ENCODE measurements at places on chromosomes 7 and 10.

DNA sequence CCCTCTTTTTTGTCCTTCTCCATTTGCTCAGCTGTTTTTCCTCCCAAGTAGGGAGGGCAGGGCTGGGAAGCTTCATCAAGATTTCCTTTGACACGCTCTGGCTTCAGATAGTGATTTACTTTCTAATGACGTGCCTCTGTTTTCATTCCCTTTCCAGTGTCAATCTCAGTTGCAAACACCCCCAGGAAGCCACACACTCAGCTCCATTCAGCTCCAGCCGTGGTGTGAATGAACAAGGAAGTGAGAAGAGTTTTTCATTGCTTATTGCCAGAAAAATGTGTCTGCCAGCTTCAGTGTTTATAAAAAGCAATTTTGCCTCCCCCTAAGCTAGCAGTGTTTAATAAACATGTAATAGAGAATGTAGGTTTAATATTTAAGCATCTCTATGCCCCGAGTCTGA is 108.7 kb upstream of the DPP6 start:
- no peak for DNase-seq

DNA sequence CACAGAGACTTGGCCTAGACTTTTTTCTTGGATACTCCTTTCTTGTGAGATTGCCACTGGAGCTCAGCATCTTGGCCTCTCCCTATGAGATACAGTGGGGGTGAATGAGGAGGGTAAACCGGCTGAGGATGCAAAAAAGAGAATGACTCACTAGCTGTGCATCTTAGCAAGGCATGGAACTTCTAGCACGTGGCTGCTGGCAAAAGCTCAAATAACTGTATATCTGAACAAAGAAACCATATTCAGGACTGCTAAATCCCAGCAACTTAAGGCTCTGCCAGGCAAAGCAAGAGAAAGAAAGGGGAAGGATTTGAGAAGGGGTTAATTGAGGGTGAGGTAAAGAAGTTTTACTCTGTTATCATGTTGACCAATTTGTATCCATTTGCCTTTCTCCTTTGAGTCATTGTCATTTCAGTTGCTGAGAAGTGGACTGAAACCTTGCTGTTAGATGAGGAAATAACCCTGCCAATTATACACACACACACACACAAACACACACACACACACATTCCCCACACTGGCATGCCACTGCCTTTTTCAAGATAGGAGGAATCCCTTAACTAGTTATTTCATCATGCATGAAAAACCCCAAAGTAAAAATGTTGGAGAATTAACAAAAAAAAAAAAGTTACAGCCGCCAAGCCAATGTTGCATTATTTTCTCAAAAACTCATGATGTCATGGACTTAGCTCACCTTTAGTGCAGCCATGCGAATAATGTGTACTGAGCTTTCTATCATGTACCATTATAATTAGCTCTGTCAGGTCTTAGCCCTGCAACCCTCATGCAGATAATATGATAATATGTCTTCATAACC is 997.3 kb downstream of the LRMDA start:
- DNase-seq = no peak

DNA sequence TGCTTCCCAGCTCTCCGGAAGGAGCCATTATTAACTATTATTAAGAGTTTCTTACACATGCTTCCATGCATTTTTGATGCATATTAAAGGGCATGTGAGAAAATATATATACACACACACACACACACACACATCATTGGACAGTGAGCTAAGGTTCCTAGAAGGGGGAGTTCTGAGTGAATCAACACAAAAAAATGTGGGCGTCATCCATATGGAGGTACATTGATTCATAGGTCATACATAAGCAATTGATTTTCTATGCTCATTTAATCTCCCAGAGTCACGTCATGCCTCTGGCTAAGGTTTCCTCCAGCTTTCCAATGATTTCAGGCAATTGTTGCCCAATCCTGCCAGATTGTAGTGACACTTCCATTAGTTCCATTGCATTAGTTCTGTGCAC is 269.4 kb downstream of the DNAJB9 start:
- DNase-seq = no peak

GRCh38 chr7:27240015-27240731 is 2.4 kb upstream of the EVX1 start:
- DNase-seq = no peak

DNA sequence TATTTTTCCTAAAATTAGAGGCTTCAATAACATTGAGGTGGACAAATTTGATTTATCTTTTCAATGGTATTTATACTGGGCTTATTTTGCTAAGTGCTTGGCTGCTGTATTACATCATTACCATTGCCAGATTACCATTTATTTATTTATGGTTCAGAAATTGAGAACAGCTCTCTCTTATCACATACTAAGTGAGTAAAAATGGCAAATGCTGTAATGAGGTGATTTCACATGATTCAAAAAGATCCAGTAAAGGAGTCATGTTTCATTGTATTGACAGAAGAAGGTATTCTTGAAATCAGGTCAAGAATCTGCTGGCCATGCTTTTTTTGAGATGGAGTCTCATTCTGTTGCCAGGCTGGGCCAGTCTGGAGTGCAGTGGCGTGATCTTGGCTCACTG is 322.6 kb downstream of the KIF20B start:
- DNase-seq = no peak

DNA sequence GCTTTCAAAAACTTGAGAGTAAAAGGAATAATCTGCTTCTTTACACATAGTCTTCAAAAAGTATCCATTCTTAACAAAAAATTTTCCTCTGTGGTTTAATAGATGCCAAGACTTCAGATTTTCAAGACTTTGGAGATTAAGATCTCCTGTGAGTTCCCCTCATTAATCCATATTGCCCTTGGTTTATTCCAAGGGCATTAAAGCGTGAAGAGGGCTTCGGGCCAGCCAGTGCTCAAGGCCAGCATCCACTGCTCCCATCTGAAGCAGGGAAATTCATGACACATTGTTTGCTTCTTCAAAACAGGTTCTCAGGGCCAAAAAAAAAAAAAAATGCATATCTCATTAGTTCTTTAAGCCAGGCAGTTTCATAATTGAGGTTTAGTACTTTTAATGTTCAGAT is 137.3 kb upstream of the RHOBTB1 start:
- DNase-seq = no peak

DNA sequence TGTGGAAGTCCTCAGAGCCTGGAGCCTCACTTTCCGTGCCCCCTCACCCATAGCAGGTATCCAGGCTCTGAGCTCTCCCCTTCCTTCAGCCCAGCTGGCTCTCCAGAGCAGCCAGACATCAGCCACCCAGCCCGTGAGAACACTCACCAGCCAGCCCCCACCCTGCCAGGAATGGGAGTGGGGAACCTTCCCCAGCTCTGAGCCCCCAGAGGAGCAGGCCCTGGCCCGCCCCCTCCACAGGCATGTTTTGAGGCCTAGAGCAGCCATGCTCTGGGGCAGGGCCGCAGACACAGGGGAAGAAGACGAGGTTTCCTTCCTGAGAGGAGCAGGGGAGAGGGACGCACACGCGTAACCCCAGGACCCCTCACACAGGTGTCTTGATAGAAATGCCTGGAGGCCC is 70.0 kb upstream of the COL13A1 start:
- no peak for DNase-seq

- DNase-seq = no peak
Observed at GRCh38 chr10:79269443-79269842, 77.8 kb upstream of the PPIF start.

DNA sequence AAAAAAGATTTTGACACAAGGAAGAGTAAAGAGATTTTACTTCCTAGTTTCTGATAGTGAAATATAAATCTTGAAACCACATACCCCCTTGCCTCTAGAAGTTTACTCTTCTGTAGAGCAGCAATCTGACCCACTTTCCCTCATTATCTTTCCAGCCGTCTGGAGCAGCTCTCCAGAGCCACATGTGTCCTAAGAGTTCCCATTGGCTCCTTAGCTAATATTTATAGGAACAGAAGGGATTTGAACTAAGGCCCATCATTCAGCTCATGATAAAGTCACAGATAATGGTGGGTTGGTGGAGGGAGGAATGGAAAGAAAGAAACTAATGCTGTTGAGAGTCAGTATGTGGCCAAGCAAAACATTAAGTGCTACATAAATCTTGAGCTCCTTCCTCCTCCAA is 121.8 kb downstream of the INHBA start:
- no peak for DNase-seq

DNA sequence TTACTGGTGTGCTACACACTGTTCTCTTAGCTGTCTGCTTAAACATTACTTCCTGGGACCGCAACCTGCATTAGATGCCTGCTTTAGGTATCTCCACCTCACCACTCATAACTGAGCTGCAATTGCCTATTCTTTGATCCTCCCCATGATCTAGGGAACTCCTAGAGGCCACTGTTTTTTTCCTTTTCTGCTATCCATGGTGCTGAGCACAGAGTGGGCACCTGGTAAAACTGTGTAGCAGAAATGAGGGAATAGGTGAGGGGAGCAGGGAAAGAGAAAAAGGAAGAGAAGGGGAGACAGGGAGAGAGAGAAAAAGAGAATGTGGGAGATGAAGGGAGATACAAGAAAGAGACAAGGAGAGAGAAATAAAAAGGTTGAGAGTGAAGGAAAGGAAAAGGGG is 434.9 kb downstream of the ADRA2A start:
- DNase-seq = no peak

DNA sequence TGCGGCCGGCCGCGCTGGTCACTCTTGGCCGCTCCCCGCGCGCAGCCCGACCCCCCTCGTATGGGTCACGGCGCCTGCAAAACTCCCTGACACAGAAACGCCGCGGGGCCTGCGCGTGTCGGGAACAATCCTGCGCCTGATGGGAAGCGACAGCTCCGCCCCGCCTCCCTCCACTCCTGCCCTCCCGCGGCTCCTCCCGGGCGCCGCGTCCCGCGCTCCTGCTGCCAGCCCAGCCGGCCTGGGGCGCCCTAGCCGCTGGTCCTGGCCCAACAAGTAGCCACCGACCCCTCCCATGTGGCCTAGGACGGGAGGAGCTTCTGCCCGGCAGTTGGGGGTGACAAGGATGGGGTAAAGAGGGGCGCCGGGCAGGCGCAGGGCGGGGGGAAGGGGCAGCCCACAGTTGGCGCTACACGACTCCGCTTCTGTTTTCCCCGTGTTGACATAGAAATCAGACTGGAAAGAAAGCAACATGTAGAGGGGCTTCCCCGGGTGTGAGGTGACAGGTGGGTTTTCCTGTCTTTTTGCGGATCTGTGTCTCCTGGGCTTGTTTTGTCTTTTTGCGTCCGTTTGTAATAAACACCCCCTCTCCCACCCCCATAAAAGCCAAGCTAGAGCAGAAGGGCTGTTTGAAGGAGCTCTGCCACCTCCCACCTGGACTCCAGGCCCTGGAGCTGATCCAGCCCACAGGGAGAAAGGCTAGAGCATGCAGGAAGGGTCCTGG is 35.1 kb upstream of the PAX2 start:
- DNase-seq = no peak

DNA sequence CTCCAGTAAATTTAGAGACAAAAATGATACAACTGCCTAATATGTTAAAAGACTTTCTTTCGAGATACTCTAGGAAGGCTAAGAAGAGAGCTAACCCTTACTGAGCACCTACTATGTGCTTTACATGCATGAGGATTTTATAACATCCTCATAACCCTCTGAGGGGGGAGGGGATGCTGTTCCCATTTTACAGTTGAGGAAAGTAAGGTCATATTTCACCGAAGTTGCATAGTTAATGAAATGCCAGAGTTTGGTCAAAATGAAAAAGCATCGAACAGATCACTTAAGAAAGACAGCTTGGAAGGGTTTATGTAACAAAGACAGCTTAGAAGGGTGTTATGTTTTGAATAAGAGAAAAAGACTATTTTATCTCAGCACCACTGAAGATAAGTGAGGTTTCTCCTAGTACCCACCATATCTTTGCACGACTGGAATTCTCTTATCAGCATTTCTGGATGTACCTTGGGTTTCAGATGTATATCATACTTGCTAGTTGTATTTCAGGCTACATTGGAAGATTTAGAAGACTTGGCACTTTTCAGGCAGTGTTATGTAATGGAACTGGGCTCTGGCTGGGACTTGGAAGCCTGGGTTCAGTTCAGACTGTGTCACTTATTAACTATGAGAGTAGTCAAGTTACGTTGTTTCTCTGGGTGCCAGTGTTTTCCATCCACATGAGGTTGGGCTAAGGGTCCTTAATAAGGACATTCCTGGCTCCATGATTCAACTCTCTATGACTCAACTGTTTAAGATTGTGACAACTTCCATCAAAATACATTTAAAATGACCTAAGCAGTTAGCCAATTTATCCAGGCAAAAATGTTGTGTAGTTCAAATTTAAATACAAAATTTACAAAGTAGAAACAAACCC is 6.0 kb downstream of the RHOBTB1 start:
- DNase-seq = no peak

GRCh38 chr10:24425151-24425550 is 216.2 kb downstream of the KIAA1217 start:
- DNase-seq = no peak

GRCh38 chr10:68900427-68901104 is 549 bp upstream of the DDX50 start:
- peak; percentile 68 for DNase-seq

GRCh38 chr10:62399211-62399610 is 25.0 kb downstream of the ZNF365 start:
- DNase-seq = no peak

- no peak for DNase-seq
Observed at GRCh38 chr7:158957510-158957906, 101.2 kb downstream of the DYNC2I1 start.

GRCh38 chr7:70590126-70590854 is 541.7 kb upstream of the GALNT17 start:
- DNase-seq = no peak

DNA sequence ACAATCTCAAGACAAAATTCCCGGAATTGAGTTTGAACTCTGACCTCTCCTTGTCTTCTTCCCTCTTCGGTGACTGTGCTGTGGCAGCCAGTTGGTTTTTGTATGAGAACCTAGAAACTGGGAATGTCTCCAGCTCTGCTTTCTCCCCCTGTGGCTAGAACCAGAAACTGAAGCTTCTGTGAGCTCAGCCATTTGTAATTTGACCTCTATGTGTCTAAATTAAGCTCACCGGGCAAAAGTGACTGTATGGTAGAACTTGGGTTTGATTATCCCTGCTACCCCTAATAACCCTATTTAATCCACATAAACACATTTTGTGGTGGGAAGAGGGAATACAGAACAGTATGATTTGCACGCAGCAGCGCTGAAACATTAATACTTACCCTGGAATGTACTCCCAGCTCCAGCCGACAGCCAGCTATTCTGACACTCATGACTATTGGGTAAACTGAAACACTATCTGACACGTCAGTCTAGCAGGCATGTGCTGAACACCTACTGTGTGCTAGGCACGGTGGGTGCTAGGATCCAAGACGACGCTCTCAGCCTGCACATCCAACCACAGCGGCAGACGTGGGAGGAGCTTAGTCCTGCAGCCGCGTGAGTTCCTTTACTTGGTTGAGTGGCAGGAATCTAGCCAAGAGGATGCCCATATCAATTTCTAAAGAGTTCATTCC is 324.8 kb downstream of the SFMBT2 start:
- DNase-seq = no peak

- no peak for DNase-seq
Observed at GRCh38 chr10:48792121-48792520, 107.4 kb downstream of the WDFY4 start.

DNA sequence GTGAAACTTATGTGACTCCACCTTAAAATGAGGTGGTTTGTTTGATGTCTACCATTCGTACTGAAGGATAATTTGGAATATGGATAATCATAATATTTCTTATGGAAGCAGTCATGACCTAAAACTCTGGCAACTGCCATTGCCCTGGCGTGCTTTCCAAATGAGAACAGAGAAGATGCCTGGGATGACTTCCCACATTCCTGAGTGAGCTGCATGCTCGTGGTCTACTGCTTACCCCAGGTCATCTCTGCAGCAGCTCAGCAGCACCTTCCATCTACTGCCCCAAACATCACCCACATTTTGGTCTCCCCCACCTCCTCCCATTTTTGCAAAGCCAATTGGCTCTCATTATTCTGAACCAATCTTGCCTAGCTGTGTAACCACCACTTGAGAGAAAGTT is 40.1 kb downstream of the LYZL1 start:
- DNase-seq = no peak

- no peak for DNase-seq
Observed at GRCh38 chr7:123751821-123752220, 3.0 kb upstream of the WASL start.

Data from activated naive CD4-positive, alpha-beta T cell (primary cell).